NCI-H1105 treated with DMSO at 0.1 percent for 48 hours (cell line): ENCODE measurements at places on chromosomes 16 and 17.
A peak's percentile ranks its signal among the peaks of the same experiment; 100 is the strongest.

DNA sequence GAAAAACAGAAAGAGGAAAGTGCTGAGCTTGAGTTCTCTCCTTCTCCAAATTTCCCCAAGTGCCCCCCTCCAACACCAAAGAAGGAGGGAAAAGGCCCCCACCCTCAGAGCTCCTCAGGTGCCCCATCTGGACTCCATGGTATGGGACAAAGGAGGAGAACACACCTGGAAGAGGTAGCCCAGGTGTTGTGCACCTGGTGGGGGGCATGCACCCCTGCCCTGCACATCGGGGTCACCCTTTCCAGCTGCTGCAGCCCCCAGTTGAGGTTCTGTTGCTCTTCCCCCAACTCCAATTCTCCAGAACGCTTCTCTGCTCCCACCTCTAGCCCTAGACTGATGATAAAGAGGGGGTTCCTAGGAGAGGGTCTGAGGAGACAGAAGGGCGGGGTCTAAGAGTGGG, 3.0 kb upstream of the COL1A1 start:
- no peak for DNase-seq

- DNase-seq, result peak; percentile 28
Measured at GRCh38 chr17:80146121-80147034, 550 bp downstream of the EIF4A3 start.

DNA sequence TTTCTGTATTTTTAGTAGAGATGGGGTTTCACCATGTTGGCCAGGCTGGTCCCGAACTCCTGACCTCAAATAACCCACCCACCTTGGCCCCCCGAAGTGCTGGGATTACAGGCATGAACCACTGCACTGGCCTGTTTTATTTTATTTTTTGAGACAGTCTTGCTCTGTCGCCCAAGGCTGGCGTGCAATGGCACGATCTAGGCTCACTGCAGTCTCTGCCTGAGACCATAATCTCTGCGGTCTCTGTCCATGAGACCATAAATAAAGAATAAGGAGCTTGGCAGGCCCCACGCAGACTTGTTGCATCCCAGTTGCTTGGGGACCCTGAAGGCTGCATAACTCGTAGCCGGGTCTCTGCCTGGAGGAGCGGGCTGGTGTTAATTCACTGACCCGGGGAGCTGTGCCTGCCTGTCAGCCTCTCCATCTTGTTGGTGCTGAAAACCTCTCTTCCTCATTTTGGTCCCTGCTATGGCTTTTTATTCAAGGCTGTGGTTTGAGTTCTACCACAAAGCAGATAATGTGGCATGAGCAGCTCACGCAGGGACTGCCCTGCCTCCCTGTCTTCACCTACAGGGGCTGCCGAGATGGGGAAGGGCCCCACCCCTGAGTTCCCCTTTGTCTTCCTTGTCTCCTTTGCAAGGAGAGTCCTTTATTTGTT, 82.1 kb downstream of the MSI2 start:
- no peak for DNase-seq

GRCh38 chr16:86375851-86376250, 134.5 kb upstream of the FOXF1 start:
- no peak for DNase-seq

- DNase-seq, result no peak
Measured at GRCh38 chr17:48841395-48841831, 10.6 kb downstream of the CALCOCO2 start.

DNA sequence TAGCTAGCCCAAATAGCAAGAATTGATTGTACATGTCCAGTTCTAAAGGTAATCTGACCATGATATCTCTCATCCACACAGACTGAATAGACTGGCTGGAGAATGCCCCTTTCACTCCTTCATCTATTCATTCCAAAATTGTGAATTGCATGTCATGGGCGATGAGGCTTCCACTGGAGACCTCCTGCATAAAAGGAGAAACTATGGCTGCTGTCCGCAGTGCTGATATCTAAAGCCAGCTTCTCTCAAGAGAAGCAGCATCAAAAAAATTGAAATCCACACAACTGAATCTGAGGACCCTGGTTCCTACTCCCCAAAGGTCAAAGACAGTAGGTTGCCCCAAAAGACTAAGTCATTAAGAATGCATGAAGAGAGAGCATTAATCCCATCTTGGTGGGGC, 7.9 kb upstream of the SCNN1G start:
- no peak for DNase-seq

DNA sequence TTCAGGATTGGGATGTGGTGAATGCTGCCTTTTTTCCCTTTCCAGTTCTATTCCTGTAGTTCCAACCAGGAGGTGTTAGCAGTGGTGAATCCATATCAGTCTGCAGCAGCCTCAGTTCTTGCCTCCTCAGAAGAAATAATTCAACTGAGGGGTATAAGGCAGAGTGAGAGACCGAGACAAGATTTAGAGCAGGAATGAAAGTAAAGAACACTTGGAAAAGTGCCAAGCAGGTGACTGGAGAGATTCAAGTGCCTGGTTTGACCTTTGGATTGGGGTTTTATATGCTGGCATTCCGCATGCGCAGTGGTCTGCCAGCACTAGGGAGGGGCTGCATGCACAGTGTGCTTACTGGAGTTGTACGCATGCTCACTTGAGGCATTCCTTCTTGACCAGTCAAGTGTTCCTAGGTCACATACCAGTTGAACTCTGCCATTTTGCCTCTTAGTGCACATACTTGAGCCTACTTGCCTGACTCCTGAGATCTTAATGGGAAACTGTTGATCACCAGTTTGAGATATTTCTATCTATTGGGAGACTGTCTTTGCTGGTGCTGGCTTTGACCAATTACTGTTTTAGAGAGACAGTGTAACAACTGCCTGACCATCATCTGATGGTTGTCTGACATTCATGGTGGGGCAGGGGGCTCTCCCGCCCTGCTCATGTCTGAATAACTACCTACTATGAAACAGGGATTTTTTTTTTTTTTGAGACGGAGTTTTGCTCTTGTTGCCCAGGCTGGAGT, 680 bp upstream of the CCL15 start:
- DNase-seq, result peak; percentile 14
